ENCODE measurements at places on chromosomes 12 and 14. TPM values are rescaled to one million over a fixed set of nuclear protein-coding genes. Genes with fewer than 3 reads are reported as not detected.

PLEKHG7 gene
- total RNA-seq: not detected

AKAP5 gene
- 0.89 TPM for total RNA-seq

INHBC gene
- total RNA-seq: not detected

SDR9C7 gene
- not detected for total RNA-seq

RDH12 gene
- not detected for total RNA-seq

CLEC4A gene
- not detected for total RNA-seq

C1QL4 gene
- not detected for total RNA-seq

KLRG1 gene
- not detected for total RNA-seq
